ENCODE measurements at places on chromosomes 3 and 15. TPM values are rescaled to one million over a fixed set of nuclear protein-coding genes. Genes with fewer than 3 reads are reported as not detected.

OR5K2 gene
- not detected for total RNA-seq

PCSK6 gene
- total RNA-seq, result 10.1 TPM

EXD1 gene
- total RNA-seq, result not detected

ITIH4 gene
- 86.7 TPM for total RNA-seq

HEG1 gene
- 45.7 TPM for total RNA-seq

PPP1R14D gene
- not detected for total RNA-seq

SCAMP2 gene
- 33.5 TPM for total RNA-seq

DNA sequence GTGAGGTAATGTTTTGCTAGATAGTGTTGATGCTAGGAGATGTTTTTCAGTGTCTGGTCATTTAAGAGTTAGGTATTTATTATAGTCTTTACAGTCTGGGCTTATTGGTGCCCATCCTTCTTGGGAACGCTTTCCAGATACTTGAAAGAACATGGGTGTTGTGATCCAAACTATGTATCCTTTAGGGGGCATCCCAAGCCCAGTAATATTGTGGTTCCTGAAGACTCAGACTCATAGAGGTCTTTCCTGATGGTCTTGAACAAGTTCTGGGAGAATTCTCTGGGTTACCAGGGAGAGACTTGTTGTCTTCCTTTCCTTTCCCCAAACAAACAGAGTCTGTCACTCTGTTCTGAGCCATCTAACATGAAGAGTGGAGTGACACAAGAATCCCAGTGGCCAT lies 99.7 kb upstream of the LRRC3B start:
- no peaks in the 10 kb centered on the region for H3K4me1 ChIP-seq
- no peak overlapping the region for H3K4me3 ChIP-seq
- H3K27me3 ChIP-seq, result no peaks in the 10 kb centered on the region
- no peak overlapping the region for H3K27ac ChIP-seq

DNA sequence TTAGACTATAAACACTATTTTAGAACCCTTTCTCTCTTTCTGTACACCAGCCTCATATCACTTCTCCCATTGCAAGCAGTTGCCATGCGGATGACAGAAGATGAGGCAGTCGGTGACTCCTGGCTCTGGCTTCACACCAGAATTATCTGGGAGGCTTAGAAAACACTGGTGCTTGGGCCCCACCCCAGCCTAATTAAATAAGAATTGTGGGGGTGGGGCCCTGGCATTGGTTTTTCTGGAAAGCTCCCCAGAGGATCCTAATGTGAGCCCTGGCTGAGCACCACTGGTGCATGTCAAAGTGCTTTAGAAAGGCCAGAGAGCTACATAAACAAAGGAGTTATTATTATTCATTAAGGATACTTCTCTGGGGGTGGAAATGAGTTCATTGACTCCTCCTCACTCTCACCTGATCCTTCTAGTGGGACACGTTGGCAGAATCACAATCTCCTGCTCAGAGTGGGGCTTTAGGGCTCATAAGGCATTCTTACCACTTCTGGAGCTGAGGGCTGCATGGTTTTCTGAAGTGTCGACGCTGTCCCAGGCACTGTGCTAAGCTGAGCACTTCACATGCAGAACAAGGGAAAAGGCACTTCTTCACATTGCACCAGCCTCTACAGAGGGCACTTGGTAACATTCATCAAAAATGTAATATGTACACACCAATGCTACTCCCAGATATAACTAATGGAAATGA lies 188.5 kb upstream of the TLE3 start:
- no peak overlapping the region for H3K27ac ChIP-seq
- peaks cover 7% of the 10 kb centered on the region for H3K4me1 ChIP-seq
- H3K27me3 ChIP-seq, result no peaks in the 10 kb centered on the region
- H3K36me3 ChIP-seq, result no peaks in the 10 kb centered on the region

- no peak overlapping the region for H3K4me3 ChIP-seq
- no peaks in the 10 kb centered on the region for H3K27me3 ChIP-seq
- no peaks in the 10 kb centered on the region for H3K4me1 ChIP-seq
- H3K36me3 ChIP-seq, result no peaks in the 10 kb centered on the region
Measured at GRCh38 chr3:46010519-46011113, 15.0 kb upstream of the FYCO1 start.

DNA sequence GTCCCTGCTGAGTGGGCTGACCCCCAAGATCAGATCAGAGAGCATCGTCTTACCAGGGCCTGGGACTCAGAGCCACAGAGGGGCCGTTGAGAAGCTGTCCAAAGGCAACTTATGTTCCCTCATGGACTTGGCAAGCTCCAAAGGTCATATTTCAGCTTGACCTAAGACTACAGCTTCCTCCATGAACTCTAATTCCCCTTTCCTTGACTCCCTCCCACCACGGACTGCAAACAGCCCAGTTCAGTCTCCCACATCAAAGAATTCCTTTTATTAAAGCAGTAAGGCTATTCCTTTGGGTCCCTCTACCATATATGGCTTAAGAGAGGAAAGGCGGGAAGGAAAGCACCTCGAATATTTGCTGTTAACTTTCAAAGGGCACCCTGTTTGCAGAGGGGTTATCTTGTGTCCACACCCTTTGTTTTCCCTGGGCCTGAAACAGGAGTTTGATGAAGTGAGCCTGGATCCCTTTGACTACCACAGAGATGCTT lies 146.1 kb upstream of the THBS1 start:
- no peak for DNase-seq
- no peak overlapping the region for H3K4me3 ChIP-seq
- H3K27ac ChIP-seq, result no peak overlapping the region
- H3K27me3 ChIP-seq, result no peaks in the 10 kb centered on the region

DNA sequence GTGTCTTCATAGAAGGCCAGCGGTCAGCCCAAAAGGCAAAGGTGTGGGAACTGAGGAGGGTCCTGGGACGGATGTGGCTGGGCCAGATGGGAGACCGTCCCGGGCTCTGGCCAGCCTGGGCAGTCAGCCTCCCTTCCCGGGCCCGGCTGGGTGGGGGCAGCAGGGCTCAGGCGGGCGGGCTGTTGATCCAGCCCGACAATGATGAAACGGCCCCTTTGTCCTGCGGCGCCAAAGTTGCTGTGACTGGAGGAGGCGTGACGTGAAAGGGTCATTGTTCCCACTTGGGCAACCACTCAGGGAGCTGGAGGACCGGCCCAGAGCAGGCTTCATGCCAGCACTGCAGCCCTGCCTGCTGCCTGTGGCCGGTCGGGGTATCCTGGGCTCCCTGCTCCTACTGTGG lies 16.5 kb downstream of the DUSP7 start:
- H3K36me3 ChIP-seq, result no peaks in the 10 kb centered on the region
- peak; percentile 67 for DNase-seq
- peak overlapping the region; percentile 42 for H3K27ac ChIP-seq
- peaks cover 5% of the 10 kb centered on the region for H3K4me1 ChIP-seq

DNA sequence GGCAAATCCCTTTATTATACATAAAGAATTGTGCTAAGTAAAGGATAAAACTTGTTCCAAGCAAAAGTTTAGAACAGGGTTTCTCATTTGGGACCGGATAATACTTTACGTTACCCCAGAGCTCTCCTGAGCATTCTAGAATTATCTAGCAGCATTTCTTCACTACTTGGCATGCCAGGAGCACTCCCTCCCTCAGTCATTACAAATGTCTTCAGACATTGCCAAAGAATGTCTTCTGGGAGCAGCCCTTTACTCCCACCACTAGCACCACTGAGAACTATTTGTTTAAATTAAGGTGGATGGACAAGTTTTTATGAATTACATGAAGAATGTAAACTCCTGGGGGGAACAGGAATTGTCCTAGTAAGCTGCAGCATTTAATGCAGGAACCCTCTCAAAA lies 516.4 kb downstream of the GBE1 start:
- no peaks in the 10 kb centered on the region for H3K27me3 ChIP-seq
- no peak for DNase-seq
- no peaks in the 10 kb centered on the region for H3K36me3 ChIP-seq
- no peaks in the 10 kb centered on the region for H3K4me1 ChIP-seq
- no peak overlapping the region for H3K27ac ChIP-seq

DNA sequence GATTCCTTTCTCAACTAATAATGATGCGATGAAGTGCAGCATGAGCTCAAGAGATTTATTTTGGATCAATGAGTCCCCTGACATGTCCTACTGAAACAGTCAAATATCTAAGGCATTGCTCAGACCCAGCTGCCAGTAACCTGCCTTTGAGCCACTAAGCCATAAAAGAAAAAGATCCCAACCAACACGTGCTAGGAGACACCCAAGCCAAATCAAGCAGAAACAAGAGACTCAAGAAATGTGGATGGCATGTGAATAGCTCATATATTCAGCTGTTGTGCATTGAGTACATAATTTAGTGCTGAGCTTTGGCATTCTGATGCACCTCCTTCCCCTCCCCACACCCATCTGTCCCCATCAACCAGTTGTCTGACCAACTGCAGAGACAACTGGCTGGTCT lies 29.2 kb downstream of the GJD2 start:
- no peaks in the 10 kb centered on the region for H3K36me3 ChIP-seq
- peaks cover 8% of the 10 kb centered on the region for H3K4me1 ChIP-seq
- no peak overlapping the region for H3K27ac ChIP-seq
- no peak overlapping the region for H3K4me3 ChIP-seq
- peaks cover 6% of the 10 kb centered on the region for H3K27me3 ChIP-seq

GRCh38 chr3:50194128-50194902 lies 2.9 kb downstream of the GNAT1 start:
- peaks cover 34% of the 10 kb centered on the region for H3K4me1 ChIP-seq
- peak; percentile 78 for DNase-seq
- H3K36me3 ChIP-seq, result no peaks in the 10 kb centered on the region

DNA sequence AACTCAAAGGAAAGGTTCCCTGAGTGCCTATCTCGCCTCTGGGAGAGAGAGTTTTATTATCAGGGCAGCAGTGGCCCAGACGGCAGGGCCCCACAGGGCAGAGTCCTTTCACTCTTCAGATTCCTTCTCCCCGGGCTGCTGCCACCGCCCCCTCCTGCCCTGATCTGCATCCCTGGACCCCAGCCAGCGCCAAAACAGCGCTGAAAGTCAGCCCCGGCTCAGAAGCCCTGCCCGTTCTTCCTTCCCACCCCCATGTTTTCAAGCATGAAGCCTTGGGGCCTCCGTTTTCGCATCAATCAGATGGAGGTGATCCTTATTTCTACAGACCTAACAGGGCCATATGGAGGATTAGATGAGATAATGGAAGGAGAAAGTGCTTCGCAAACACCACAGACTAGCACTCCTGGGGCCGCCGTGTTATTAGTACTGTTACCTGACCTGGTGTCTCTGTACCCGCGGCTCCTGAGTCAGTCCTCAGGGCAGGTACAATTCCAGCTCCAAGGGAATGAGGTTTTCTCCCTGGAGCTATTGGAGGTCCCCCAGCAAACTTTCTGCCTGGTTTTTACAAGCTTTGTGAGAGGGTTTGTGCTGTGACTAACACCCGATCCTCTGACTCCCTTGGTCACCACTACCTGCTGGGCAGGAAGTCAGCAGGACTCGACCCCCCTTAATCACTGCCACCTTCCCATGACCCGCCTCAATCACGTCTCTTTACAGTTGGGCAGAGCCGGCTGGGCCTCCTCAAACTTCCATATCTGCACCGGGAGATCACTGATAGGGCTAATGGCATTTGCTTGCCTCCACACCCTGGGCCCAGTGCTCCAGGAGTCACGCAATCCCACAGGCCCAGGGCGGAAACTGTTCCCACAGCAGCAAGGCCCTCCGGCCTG lies 39.5 kb upstream of the TSEN2 start:
- DNase-seq, result no peak
- no peak overlapping the region for H3K27ac ChIP-seq
- no peaks in the 10 kb centered on the region for H3K4me1 ChIP-seq
- no peak overlapping the region for H3K4me3 ChIP-seq
- H3K27me3 ChIP-seq, result no peaks in the 10 kb centered on the region

DNA sequence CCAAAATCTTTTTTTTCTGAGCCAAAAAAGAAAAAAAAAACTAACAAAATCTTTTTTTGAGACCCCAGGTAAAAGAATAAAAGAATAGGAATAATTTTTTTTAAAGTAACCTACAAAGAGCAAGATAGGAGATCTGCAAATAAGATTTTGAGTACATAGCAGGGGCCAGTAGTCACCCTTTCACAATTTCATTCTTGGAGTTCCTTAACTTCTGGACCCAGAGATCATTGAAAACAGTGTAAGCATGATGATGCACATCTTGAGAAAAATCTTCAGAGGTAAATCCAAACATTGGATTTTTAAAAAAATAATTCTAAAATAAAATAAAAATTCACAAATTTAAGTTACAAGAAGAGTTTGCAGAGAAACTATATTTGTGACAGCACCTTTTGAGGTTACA lies 18.8 kb downstream of the TFRC start:
- H3K27me3 ChIP-seq, result no peaks in the 10 kb centered on the region
- no peaks in the 10 kb centered on the region for H3K4me1 ChIP-seq
- H3K27ac ChIP-seq, result no peak overlapping the region
- H3K36me3 ChIP-seq, result peaks cover 47% of the 10 kb centered on the region
- H3K4me3 ChIP-seq, result no peak overlapping the region
- DNase-seq, result no peak

DNA sequence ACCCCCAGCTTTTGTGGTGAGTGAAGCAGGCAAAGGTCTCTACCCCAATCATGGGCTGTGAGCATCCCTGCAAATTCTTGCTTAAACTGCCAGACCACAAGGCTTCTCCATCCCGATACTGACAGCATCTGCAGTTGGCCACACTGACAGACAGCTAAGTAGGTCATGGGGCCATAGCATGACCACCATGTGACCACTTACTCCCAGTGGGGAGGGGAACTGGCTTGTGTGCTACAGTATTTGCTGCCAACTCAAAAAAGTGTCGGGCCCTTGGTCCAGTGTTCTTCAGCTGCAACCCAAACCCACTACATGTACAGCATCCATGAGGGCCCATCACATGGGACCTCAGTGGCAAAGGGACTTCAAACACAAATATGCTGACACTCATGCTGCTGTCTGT lies 103.4 kb downstream of the SEC22A start:
- no peak for DNase-seq
- H3K4me3 ChIP-seq, result no peak overlapping the region
- H3K27me3 ChIP-seq, result no peaks in the 10 kb centered on the region
- no peaks in the 10 kb centered on the region for H3K4me1 ChIP-seq

GRCh38 chr3:125634336-125634950 lies 39.1 kb upstream of the OSBPL11 start:
- H3K27me3 ChIP-seq, result no peaks in the 10 kb centered on the region
- H3K4me3 ChIP-seq, result no peak overlapping the region
- no peak overlapping the region for H3K27ac ChIP-seq
- no peak for DNase-seq

- H3K4me3 ChIP-seq, result no peak overlapping the region
- peaks cover 22% of the 10 kb centered on the region for H3K4me1 ChIP-seq
- no peaks in the 10 kb centered on the region for H3K36me3 ChIP-seq
- peak overlapping the region; percentile 63 for H3K27ac ChIP-seq
Measured at GRCh38 chr3:99910752-99911290, 93.2 kb downstream of the CMSS1 start.
